Neuronal stem cell (in vitro differentiated cells): ENCODE measurements at places on chromosomes 2 and 18.

DNA sequence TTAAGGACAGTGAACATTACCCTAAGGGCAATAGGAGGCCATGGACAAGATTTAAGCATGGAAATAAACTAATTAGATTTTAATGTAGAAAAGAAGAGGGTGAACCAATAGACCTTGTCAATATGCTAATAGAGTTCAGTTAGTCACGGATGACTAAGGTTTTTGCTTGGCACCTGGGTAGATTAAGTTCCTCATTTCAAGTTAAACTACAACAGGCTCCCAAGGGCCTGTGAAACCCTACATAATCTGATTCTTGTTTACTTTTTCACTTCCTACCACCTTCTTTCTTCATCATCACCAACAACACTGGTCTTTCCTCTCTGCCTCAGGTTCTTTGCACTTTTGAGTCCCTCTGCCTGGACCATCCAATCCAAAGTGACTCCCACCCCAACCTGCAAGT lies 14.8 kb downstream of the SP110 start:
- no peak for DNase-seq

GRCh38 chr18:78825168-78825567 lies 154.4 kb upstream of the SALL3 start:
- DNase-seq, result no peak

- DNase-seq, result no peak
Observed at GRCh38 chr2:100216015-100216414, 73.6 kb upstream of the AFF3 start.

GRCh38 chr2:224909885-224910573 lies 132.2 kb downstream of the DOCK10 start:
- DNase-seq, result no peak

- peak; percentile 35 for DNase-seq
Observed at GRCh38 chr2:207847807-207848544, 78.3 kb upstream of the FZD5 start.

GRCh38 chr2:120641366-120641771 lies 94.3 kb upstream of the GLI2 start:
- DNase-seq, result no peak

DNA sequence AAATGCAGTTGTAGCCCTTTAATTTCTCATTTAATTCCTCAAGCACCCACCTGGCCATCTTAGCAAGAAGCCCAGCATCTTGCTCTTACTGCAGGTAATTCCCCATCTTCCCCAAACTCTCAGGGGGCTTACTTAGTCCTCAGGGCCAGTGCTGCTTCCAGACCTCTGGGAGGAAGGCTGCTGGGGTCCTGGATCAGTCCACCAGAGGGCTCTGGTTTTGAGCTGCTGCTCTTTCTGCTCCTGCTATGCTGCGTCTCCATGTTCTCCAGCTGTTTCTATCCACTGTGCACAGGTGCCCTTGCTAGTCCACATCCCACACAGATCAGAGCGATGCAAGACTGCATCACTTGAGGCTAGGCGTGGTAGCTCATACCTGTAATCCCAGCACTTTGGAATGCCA lies 34.5 kb upstream of the TMEM87B start:
- DNase-seq, result no peak

DNA sequence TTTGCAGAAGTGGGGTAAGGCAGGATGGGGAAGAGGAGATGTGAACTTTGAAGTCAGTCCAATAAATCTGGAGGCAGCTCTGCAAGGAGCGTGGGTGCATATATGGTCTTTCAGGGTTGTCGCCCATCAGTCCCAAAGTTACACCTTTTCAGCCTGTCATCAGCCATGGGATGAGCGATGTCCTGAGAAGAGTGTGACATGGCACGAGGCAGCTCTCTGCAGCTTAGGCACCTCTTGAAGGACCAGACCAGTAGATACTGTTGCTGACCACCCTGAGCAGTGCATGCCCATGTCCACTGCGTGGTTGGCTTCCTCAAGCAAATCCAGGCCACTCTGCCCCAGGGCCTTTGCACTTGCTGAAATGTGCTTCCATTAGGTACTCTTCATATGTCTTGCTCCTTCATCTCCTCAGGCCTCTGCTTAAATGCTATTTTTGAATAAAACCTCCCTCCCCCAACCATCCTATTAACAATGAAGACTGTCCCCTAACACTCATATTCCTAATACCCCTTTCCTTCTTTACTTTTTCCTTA lies 171.7 kb downstream of the ACTR3 start:
- no peak for DNase-seq

GRCh38 chr2:132824716-132825115 lies 154.7 kb upstream of the LYPD1 start:
- DNase-seq, result no peak

GRCh38 chr2:20643060-20643459 lies 7.8 kb downstream of the HS1BP3 start:
- no peak for DNase-seq

GRCh38 chr2:71842744-71843143 lies 304.9 kb downstream of the CYP26B1 start:
- no peak for DNase-seq

DNA sequence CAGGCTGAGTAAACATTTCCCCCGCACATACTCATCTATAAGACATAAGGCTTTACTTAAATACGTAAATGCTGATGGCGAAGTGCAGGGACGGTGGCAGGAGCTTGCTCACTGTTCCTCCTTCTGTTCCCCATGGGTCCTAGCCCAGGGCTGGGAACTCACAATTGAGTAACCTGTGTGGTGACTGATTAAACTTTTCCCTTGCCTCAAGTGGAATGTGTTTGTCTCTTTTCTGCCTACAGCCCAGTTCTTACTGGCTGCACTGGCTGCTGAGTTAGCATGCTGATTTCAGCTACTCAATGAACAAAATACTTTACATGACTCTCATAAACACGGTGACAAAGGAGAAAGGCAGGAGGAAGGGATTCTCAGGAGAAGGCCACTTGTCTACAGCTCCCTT lies 87.3 kb downstream of the MARCO start:
- no peak for DNase-seq

GRCh38 chr2:108084311-108084710 lies 98.0 kb downstream of the SLC5A7 start:
- no peak for DNase-seq

DNA sequence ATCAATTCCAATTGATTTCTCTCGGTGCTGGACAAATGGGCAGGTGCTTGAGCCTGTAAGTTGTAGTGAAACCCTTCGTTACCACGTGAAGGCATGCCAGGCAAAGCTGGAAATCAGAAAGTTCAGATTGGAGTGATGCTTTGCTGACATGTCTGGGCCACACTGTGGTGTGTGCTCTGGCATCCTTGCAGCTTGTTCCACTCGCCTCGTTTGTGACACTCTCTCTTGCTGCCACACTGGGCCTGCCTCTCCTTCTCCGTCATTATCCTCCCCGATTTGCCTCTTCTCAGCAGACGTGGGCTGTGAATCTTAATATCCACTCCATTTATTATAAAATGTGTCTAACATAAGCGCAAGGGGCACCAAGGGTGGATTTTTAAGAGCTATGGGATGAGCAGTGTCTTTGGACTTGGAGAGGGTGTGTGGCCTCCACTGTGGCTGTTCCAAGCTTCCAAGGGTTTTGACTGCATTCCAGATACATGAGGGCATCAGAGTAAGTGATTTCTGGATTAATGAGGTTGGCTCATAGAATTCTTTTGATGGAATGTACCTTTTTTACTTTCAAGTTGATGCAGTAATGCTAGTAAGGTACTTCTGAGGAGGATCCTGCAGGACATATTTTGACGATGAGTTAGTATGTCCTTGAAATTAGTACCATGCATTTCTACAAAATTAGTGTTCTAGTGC lies 238.8 kb downstream of the TPGS2 start:
- DNase-seq, result no peak

GRCh38 chr2:113133704-113134598 lies 6.6 kb downstream of the IL1RN start:
- DNase-seq, result no peak

GRCh38 chr2:52510432-52510831 lies 1257.2 kb upstream of the CHAC2 start:
- no peak for DNase-seq

DNA sequence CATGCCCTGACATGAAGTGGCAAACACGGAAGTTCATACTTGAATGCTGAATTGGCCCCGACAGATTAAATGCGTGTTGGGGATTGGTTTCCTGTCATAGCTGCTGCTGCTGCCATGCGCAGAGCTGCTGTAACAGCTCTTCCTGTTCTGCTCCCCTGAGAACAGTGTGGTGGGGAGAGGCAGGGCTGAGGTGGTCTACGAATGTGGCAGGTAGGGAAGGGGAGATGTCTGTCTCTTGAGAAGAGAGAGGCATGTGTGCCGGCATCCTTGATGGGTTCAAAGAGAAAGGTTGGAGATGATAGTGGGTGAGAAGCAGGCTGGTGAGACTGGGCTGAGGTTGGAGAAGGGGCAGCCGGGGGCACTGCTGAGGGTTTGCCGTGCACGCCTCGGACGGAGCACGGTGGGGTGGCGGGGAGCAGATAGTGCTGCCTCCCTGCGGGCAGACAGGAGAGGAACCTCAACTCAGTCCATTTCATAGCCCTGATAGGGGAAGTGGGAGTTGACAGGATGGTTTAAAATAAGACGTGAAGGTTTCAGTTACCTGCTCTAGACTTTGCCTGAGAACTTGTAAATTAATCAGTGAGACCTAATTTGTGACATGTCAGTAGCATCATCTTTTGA lies 46.1 kb downstream of the TMEM185B start:
- no peak for DNase-seq

- DNase-seq, result no peak
Observed at GRCh38 chr18:41932899-41933298, 22.1 kb upstream of the PIK3C3 start.

DNA sequence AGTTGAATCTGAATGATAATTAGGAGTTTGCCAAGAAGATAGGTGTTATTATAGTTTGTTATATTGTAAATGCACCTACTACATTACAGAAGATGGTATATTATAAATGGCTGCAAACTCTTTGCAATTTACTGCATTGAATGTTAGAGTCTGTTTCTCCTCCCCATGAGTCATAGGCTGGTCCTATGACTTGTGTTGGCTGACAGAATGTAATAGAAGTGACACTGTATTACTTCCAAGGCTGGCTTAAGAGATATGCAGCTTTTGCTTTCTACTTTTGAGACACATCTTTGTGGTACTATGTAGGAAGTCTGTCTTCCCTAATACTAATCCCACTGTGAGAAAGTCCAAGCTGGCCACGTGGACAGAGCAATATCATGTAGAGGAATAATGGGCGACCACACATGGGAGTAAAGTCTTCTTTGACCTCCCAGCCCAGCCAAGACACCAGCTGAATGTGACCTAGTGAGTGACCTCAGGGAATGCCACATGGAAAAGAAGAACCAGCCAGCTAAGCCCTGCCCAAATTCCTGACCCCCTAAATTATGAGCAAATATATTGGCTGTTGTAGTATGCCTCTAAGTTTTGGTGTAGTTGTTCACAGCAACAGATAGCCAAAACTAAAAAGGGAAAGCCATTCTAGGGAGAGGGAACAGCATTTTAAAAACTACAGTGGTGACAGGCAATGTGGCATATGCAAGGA lies 6.8 kb upstream of the DDX1 start:
- no peak for DNase-seq

GRCh38 chr2:238855891-238856580 lies 8.2 kb downstream of the TWIST2 start:
- no peak for DNase-seq

DNA sequence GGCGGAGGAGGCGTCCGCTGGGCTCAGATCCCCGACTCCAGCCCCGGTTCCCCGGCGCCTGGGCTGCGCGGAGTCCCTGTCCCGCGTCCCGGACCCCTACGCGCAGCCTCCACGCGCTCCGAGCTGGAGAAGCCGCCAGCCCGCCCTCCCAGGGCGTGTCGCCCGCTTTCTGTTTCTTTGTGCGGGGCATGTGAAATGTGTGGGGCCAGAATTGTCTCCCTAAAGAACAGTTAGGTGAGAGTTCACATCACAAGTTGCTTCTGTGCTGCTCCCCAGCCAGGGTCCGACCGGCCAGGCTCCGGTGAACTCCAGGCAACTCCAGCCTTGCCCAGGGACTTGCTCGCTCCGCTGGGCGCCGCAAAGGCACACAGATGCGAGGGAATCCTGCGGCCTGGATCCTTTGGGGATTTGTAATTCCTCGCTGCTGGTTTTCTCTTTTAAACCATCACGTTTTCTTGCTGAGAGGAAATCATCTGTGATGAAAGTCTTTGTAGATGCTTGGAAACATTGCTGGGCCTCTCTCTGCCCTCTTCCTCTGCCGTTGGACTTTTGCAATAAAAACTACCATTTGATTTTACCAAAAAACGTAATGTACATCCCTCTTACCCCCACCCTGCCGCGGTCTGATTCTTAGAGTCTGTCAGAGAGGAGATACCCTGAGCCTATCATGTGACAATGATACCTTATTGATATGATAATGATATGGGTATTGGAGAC lies 631 bp downstream of the GYPC start:
- peak; percentile 47 for DNase-seq
